LNCaP clone FGC (cell line): ENCODE measurements at places on chromosomes 5 and 9.

DNA sequence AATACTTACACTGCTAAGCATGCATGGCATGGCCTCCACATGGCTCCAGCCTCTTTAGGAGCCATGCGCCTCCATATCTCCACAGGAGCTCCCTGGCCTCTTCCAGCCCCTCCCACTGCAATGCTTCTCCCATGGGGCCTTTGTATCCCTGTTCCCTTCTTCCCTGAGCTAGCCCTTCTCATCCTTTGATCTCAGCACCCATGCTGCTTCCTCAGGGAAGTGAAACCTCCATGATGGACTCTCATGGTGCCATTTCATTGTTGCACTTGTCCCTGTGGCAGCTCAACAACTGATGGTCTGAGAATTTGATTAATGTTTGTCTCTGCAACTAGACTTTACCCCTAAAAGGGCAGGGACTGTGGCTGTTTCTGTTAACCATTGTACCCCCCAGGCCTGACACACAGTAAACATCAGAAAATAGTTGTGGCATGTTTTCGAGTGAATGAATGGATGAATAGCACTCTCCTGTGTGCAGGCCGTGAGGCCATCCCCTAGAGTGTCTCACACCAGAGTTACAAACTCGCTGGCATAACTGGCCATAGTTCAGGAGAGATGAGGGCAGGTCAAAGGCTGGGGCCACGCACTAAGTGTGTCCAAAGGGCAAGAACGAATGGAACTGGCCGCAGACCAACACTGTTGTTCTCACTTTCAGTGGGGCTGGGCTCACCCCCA lies 6.6 kb downstream of the IDNK start:
- DNase-seq = no peak

DNA sequence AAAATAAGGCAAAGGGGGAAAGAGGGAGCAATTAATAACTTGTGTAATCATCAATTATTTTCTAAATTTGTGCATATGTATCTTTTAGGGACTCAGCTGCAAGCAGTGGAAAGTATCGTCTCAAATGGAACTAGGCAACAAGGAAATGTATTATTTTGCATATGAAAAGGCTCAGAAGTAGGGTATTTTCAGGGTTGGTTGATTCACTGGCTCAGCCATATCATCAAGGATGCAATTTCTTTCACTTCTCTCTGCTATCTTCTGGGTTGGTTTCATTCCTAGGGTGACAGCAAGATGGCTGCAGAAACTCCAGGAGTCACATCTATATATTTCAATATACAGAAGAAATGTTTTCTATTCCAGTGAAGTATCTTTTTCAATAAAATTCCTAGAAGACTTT lies 509.8 kb downstream of the DMAC1 start:
- no peak for DNase-seq

DNA sequence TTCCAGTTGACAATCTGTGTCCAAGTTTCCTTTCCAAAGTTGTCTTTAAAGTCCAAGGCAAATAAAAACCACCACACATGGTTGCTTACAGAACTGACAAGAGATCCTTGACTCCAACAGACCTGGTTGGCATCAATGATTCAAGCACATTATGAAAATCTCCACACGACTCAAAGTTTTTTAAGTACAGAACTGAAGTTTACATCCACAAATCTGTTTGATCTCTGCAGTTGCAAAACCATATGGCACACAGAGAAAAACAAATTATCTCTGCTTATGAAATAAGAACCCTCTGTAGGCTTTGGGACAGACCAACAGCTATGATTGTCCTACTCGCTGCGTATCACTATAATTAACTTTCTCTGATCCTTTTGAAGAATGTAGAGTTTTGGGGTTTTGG lies 60.8 kb downstream of the MLLT3 start:
- DNase-seq = no peak

GRCh38 chr5:115842089-115842935 lies 577 bp downstream of the AP3S1 start:
- DNase-seq = peak; percentile 7

DNA sequence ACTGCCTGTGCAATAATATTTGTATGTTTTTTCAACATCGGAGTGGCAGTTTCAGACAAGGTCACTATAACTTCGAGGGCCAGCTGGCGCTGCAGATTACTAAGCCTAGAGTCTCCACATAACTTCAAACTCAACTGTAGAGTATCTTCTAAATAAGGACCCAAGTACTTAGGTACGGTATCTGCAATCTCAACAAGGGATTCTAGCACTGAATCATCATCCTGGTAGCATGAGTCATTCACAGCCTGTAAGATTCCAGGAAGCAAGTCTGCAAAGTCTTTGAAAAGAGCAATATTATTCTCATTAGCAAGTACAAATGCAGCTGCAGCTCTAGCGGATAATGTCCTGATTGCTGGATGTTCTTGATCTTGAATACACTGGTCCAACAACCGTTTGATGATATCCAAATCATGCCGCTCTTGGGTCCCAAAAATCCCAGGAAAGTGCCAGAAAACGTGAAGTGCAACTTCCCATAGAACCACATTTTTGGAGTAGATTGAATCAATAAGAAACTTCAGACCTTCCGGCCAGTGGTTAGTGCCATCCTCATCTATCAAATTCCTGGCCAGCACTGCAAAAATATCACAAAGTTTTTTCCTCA lies 654 bp downstream of the RANBP6 start:
- DNase-seq = no peak

DNA sequence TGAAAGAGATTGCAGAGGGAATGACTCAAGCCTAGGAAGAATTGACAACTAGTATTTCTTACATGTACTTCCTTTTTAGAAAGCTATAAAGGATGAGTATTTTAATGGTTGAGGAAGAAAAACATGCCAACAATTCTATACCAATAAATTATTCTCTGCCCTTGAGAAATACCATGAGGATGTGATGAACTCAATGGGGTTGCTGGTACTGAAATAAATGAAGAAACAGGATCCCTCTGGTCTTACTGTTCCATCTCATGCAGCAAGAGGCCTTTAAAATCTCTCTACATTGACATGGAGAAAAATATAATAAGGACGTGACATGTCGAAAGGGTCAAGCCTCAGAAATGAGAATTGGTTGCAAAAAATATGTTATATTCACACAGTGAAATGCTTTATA lies 477.3 kb downstream of the GABRG2 start:
- DNase-seq = no peak

- DNase-seq = no peak
These were observed 73.0 kb downstream of the PAX5 start for GRCh38 chr9:36961051-36961450.

DNA sequence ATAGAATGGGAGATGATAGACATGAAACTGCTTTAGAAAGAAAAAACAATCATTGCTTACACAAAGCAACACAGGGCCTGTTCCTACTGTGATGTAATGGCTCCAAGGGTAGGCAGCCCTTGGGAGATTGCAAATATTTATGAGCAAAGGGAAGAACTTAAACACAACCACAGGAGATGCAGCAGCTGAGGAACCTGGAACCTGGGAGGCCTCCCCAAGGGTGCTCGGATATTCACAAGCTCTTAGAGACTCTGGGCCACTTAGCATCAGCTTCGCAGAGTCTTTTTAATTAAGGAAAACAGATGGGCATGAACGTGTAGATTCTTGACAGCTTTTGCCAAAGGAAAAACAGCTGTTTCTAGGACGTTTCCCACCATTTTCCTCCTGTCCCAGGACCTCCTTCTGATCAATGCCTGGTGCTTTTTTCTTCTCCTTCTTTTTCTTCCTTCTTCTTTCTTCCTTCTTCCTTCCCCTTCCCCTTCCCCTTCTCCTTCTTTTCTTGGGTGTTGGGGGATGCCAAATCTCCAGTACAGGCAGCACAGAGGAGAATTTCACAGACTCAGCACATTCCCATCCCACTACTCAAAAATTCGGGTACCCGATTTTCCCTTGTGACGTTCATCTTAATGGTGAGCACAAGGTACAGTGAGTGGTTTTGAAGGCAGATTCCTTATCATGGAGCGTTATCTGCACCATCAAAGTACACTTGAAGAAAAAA lies 28.1 kb upstream of the TCF7 start:
- DNase-seq = no peak

DNA sequence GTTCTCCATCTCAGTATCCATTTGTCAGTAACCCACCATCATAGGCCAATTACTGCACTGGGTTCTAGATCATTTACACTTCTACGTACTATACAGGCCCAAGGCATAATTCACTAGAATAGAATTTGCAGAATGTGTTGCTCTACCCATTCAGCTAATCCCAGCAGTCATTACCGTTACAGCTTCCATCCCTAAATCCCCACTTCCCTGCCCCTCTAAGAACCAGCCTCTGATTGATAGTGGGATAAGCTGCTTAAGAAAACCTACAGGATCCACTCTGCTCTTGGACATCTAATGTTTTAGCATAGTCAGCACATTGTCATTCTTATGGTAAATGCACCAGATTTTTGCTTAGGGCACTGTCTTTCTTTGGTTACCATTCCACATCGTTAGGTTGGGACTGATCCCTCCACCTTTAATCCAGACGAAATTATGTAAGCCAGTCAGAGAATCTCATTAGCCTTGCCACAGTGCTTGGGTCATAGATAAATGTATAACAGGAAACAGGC lies 39.3 kb upstream of the CHD1 start:
- DNase-seq = no peak
